A549 (cell line): ENCODE measurements at places on chromosomes 5 and 9. TPM values are rescaled to one million over a fixed set of nuclear protein-coding genes. Genes with fewer than 3 reads are reported as not detected.

DNA sequence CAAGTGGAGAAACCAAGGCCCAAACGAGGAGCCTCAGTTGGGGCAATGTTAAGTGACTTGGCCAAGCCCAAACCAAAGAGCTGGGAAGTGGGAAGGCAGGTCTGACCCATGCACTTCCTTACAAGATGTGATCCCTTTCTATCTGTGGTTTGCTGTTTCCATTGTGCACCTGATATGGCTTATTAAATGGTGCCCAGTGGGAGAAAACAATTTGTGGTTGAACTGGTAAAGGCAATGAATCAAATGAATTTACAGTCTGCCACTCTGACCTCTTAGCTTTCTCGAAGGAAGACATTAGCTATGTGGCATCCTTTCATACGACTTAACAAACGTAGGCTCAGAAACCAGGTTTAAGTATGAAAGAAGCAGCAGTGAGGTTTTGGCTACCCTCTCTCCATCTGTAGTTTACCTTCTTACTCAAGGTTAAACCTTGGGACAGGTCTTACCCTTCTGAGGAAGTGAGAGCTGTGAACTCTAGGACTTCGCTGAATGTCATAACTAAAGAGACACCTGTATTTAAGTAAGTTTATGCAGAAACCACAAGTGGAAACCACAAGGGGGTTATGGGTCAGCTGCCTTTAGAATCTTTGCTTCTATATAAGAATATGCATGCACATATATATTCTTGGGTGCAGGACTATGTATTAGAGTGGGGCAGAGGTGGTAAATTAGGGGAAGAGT is 100.5 kb upstream of the SPATA31D4 start:
- no peak for DNase-seq

DNA sequence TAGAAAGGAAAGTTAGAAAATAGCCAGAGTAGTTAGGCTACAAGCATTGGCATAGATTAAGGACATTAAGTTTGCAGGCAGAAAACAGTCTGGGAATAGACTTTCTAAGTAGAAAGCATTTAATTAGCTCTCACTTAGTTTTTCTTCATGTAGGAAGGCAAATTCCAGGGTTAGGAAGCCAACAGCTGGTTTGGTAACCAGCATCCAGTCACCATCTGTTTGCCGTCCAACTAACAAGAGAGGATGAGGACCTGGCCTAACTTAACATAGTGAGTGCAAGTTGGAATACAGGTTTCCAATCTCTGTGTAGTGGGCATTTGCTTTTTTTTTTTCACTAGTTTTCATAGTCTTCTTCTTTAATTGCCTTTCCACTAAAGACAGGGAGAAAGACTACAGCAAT is 121.7 kb upstream of the NR3C1 start:
- no peak for DNase-seq

GRCh38 chr5:110019780-110020179 is 330.1 kb downstream of the MAN2A1 start:
- DNase-seq = no peak

- DNase-seq = no peak
These were observed 970 bp upstream of the TRIM32 start for GRCh38 chr9:116686135-116686534.

The GPX3 gene
- polyA plus RNA-seq = 13.6 to 16.8 TPM (median 16.2 TPM) in 3 replicates
